Stimulated activated CD4-positive, alpha-beta T cell treated with anti-CD3 and anti-CD28 coated beads, Interleukin-12 subunit alpha, Interleukin-12 subunit beta, amount 100 ng/mL, for 4 hours (primary cell): ENCODE measurements at places on chromosomes 12 and 14.

DNA sequence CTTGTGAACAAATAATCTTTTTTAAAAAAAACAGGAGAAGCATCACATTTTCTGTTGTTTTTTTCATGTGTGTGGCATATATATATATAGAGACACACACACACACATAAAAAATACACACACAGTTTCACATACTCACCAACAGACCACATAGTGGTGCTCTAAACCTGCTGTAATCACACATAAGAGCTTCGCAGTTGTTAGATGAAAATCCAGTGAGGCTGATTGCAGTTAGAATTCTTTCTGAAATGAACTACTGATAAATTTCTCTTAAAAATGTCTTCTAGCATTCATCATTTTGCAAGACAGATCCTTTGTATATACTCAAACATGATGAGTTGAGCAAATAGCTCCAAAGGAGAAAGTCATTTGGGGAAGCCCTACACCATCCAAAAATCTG lies 434.3 kb upstream of the STXBP6 start:
- no peak for DNase-seq

DNA sequence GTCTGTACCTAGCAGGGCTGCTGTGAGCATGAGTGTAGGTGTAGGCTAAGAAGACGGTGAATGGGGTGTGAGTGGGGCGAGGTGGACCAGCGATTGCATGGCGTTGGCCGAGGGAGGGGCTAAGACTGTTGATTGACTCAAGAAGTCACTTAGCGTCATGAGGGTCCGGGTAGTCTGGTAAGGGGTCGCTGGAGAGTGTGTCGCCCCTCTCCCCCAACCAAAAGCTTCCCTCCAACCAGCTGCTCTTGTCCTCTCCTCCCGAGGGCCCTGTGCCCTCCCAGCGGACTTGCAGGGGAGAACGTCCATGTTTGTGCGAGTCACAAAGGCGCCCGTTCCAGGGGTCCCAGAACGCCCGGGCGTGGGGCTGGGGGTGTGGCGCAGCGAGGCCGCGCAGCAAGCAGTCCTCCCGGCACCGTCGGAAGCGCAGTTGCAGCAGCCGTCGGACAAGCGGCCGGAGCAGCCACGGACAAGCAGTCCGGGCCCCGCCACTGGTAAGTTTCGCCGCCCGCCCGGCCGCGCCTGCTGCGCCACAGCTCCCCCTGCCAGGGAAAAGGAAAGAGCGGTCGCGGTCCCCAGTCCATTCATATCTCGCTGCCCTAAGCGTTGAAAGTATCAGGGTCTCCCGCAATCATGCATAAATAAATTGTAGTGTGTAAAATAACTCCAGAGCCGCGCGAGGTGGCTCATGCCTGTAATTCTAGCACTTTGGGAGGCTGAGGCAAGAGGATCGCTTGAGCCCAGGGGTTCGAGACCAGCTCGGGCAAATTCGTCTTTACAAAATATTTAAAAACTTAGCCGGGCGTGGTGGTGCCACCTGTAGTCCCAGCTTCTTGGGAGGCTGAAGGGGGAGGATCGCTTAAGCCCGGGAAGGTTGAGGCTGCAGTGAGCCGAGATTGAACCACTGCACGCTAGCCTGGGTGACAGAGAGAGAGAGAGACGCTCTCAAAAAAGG lies at the start of gene CCDC63:
Gene CCDC63, plus strand, starts transcription at position 373 of the 952 bp plus-strand sequence. CDS start 5,968 bp downstream, outside the sequence.
- DNase-seq, result peak; percentile 24

GRCh38 chr12:103801709-103802585 lies 39.1 kb downstream of the NT5DC3 start:
- no peak for DNase-seq

DNA sequence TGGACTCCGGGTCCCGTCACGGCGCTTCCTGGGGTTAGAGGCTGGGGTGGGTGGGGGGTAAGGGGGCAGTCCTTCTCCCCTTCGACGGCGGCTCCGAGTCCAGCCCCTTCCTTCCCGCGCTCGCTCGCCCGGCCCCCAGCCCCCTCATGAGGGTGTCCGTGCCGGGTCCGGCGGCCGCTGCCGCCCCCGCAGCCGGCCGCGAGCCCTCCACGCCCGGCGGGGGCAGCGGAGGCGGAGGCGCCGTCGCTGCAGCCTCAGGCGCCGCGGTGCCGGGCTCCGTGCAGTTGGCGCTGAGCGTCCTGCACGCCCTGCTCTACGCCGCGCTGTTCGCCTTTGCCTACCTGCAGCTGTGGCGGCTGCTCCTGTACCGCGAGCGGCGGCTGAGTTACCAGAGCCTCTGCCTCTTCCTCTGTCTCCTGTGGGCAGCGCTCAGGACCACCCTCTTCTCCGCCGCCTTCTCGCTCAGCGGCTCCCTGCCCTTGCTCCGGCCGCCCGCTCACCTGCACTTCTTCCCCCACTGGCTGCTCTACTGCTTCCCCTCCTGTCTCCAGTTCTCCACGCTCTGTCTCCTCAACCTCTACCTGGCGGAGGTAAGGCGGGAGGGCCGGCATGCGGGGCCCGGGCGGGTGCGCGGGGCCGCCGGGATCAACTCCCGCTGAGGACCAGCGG lies 500 bp downstream of the GPR137C start:
- DNase-seq, result peak; percentile 27

DNA sequence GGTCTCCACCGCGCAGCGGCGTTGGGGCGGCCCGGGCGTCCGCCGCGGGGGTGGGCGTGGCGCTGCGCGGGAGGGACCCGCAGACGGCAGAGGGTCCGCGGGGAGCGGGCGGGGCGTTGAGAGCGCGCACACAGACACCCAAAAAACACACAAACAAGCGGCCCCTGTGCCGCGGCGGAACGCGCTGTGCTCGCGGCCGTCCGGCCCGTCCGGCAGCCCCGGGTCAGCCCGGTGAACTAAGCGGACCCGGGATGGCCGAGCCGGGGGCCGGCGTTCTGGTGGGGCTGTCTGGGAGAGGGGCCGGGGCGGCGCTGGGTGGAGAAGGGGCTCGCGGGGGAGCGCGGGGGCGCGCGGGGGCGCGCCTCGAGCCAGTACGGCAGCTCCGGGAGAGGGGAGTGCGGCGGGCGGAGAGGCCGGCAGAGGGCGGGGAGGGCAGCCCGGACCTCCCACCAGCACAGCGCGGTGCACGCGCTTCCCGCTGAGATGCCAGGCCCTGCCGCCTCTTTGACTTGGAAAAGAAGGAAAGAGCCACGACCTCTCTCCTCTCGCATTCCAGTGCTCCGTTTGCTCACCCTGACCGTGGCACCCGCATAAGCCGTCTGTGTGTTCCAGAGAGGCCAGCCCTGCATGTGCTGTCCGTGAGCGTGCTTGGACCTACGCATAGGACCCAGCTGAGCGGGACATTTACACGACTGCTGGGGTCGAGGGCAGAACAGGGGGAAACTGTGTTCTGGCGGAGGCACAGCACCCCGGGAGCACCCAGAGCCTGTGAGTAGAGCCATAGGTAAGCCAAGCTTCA lies 10.3 kb downstream of the SLC6A12 start:
- DNase-seq, result no peak

GRCh38 chr12:54356951-54357356 lies 7.3 kb downstream of the GPR84 start:
- DNase-seq, result no peak

- no peak for DNase-seq
Observed at GRCh38 chr12:118046430-118046829, 14.5 kb downstream of the WSB2 start.

DNA sequence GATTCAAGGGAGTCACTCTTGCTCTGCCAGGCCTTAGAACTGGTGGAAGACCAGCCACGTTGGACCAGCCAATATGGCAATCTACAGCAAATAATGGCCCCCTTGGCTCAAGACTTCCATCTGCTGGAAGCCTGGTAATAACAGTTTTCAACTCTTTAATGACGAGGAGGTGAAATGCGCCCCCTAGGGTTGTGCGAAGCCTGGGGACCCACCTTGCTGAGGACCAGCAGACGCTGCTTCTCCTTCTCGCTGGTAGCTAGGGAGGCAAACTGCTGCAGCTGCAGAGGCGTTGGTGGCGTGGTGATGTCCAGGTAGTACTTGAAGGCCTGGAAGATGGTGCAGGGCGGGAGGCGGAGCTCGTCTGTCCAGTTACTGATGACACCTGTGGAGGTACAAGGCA lies 41.5 kb upstream of the FBXO21 start:
- no peak for DNase-seq
